Left hindlimb (tissue), 1 donor: ENCODE measurements at places on chromosomes 16 and 17.

DNA sequence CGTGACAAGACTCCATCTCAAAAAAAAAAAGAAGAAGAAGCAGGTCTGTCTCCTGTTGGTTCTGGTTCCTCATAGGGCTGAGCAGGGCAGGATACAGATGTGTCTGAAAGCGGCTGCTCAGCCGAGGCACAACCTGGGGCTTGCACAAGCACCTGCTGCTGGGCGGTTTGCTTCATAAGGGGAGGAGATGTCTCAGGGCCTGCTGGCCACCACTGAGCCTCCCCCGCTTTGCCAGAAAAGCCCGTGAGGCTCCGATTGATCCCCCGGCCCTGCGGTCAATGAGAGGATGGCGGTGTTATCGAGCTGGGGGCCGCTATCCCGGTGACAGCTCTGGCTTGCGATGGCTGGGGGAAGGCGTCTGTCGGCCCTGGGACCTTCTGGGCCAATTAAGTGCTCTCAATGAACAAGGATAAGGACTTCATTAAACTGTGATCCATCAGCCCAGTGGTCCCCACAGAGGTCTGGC is 162.0 kb downstream of the SDK2 start:
- DNase-seq: no peak

DNA sequence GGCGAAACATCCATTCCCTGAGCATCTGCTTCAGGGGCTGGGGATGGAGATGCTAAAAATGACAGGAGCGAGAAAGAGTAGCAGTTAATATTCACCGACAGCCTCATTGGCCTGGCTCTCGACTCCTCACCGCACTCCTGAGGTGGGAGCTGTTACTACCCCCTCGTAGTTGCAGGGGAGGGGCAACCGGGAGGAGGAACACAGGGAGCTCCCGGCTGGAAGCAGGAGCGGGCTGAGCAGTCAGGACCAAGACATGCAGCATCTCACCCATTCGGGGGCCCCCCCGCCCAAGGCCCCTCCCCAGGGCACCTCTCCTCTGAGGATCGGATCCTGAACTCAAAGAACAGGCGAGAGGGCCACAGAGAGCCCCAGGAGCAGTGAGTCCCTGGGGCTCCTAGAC is 4.5 kb upstream of the ACSF3 start:
- no peak for DNase-seq

DNA sequence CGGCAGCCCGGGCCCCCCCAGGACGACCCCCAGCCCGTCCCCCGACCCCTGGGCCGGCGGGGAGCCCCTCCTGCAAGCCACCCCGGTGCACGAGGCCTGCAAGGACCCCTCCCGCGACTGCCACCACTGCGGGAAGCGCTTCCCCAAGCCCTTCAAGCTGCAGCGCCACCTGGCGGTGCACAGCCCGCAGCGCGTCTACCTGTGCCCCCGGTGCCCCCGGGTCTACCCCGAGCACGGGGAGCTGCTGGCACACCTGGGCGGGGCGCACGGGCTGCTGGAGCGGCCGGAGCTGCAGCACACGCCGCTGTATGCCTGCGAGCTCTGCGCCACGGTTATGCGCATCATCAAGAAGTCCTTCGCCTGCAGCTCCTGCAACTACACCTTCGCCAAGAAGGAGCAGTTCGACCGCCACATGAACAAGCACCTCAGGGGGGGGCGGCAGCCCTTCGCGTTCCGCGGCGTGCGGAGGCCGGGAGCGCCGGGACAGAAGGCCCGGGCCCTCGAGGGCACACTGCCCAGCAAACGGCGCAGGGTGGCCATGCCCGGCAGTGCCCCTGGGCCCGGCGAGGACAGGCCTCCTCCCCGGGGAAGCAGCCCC is 15.6 kb upstream of the ZFPM1 start:
- no peak for DNase-seq

DNA sequence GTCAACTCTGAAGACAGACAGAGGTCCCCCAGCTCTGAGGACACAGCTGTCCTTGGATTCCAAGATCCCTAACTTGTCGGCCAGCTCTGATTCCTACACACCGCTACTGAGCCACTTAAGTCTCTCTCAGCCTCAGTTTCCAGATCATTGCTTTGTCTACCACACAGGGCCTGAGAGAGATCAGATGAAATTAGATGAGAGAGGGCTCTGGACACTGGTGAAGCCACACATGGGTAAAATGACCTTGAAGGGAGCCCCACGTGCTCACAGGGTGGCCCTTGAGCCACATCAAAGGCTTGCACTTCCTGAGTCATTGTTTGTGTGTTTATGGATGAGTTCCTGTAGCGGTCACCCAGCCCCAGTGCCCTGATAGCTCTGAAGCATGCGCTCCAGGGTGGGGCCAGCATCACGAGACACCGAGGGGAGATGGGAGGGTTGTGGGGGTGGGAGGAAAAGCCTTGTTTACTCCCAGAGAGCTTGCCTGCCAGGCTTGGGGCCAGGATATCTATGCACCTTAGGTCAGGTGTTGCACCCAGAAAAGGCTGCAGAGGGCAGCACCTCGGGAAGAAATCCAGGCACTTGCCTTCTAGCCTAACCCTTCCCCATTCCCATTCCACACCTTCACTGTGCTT is 32.7 kb upstream of the SLC6A2 start:
- DNase-seq: no peak

DNA sequence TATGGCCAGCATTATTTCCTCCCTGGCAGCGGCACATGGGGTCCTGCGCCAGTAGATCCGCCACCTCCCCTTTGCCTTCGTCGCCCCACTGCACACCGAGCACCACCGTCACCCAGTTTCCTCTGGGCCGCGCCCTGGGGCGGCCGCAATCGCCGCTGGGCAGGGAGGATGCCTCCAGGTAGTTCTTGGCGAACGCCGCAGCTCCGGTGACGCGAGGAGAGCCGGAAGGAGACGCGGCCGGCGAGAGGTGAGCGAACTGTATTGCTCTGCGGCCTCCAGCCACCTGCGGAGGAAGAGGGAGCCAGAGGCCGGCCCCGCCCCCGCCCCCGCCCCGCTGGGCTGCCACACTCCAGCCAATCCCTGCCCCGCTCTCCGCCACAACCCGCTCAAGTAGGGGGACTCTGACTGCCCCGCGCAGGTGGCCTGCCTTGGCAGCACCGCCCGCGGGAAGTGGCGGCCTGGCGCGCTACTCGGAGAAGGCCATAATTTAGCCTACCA is 11.8 kb upstream of the SLFN13 start:
- no peak for DNase-seq

DNA sequence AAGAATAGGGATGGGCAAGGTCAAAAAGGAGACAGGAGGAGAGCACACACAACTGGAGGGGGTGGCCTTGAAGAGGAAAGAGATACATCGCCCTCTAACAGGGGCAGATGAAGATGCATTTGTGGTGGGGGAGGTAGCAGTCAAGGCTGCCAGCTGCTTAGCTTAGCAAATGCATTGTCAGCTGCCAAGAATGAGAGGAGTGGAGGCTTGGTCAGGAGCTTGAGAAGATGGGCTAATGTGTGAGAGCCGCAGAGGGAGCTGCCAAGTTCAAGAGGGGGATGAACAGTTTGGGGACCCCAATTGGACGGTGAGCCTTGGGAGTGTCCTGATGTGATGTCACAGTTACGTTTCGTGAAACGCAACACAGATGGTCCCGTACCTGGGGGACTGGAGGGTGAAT is 28.9 kb upstream of the GNA13 start:
- no peak for DNase-seq

DNA sequence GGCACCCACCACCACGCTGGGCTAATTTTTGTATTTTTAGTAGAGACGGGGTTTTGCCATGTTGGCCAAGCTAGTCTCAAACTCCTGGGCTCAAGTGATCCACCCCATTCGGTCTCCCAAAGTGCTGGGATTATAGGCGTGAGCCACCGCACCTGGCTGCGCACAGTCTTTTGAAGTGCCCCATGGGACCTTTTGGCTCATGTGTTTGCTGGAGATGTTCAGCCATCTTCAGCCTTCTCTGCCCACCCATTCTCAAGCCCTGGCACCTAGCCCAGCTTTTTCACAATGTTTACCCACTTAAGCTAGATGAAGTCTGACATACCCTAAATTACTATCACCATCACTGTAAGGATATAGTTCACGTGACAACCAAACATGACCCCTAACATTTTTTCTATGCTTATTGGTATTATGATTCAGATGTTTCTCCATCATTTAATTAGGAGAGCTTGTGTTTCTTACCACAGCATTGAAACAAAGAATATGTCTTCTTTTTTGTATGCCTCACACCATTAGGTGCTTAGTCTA is 32.3 kb downstream of the PECAM1 start:
- DNase-seq: no peak
